GM10248 (cell line): ENCODE measurements at places on chromosomes 12 and 14.

DNA sequence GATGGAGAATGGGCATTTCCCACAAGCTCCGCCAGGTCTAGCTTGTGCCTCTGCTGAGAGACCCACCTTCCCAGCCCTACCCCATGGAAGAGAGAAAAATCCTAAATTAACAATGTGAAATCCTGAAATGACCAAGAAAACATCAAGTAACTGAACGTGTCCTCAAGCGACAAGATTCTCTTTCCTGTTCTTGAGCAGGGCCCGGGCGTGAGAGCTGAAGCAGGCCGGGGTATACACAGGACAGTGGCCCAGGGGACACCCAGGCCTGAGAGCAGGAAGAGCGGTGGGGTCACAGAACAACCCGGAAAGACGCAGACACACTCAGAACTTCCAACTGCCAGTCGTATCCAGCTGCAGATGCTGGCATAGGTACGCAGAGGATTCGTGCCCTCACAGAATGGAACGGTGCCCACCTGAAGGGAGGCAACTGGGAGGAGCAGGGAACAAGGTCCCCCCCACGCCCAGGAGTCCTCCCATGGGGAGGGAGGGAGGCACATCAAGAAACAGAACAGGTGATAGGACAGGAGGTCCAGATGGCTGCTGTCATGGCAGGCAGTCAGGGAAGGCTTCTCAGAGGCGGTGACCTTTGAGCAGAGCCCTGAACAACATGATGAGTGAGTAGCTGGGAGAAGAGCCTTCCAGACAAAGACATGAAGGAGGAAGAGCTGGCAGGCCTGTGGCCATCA, 9.1 kb downstream of the RIMBP2 start:
- no peak for DNase-seq

DNA sequence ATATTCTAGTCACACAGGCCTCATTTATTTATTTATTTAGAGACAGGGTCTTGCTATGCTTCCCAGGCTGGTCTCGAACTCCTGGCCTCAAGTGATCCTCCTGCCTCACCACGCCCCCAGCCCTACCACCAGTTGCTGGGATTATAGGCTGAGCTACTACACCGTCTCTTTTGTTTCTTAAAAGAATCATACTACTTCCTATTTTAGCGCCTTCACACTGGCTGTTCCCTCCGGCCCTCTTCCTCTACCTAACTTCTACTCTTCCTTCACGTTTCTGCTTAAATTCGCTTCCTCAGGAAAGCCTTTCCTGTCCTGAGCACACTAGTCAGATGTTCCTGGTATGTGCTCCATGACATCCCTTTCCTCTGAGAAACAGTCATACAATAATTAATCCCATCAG, 6.4 kb upstream of the MRPL42 start:
- DNase-seq, result no peak

DNA sequence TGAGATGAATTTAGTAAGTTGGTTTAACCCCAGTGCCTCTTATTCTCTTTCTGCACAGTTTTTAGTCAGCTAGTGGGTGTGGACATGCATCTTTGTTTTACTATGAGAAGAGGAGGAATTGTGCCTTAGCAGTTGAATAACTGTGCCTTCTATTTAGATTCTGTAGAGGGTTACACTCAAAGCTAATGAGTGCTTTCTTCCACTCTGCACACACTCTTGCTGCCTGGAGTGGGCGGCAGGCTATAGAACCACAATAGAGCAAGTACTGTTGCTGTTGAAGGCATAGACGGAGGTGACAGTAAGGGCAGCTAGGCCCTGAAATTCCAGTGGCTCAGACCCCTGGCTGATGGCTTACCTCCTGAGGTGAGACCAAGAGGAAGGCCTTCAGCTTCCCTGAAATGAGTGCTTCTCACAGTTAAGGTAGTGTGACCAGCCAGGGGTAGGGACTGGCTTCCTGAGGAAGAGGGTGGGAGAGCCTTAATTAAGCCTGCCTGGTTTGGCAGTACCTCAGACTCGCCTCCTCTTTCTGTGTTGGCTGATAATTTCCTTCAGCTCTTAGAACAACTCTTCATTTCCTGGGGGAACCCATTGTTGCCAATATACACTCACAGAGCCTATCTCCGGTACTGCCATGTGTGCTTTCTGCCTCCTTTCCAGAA, 24.7 kb downstream of the SUSD6 start:
- peak; percentile 35 for DNase-seq

DNA sequence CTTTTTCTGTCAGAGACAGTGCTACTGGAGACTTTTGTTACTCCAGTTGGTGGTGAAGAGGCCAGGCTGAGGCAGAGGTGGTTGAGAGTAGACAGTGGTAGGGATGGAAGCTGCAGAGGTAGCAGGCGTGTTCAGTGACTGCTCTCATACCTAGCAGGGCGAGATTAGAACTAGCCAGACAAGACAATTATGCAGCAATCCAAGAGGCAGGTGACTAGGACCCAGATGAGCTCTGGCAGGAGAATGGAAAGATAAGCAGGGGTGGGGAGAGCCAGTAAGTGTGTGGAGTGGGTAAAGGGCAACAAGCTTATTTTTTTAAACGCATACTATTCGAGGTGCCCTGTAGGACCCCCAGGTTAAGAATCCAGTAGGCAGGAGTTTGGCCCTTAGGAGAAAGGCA, 4.8 kb downstream of the PPP1R36 start:
- DNase-seq, result no peak

GRCh38 chr12:31325524-31325875, 450 bp downstream of the SINHCAF start:
- no peak for DNase-seq

DNA sequence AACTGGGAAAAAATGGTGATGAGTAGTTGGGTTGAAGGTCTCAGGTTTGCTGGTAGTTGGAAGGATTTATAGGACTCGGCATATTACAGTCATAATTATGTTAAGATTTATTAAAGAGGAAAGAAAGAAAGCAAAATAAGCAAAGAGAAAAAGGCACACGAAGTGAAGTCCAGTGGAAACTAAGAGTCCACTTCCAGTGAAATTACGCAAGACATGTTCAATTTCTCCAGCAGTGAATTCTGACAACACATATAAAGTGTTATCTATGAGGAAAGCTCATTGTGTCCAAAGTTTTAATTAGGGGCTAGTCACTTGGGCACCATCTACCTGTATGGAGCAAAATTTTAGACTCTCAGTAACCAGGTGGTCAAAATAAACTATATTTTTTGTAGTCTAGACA, 143.3 kb downstream of the CEP128 start:
- DNase-seq, result no peak

- DNase-seq, result no peak
Observed at GRCh38 chr12:32272465-32272864, 126.9 kb upstream of the FGD4 start.

DNA sequence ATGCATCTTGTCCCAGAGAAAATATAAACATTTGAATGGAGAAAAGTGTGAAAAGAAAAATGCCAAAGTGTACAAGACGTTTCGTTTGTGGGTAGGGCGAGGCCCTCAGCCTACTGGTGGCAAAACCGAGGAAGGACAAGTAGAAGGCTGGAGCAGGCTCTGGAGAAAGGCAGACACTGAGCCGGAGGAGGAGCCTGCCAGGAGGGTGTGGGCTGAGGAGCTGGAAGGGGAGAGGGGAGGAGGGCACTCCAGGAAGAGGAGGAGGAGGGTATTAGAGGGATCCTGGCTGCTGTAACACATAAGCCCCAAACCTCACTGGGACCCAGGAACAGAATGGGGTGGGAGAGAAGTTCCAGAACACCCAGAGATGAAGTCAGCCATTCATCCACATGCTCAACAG, 47.7 kb downstream of the CLMN start:
- DNase-seq, result no peak

DNA sequence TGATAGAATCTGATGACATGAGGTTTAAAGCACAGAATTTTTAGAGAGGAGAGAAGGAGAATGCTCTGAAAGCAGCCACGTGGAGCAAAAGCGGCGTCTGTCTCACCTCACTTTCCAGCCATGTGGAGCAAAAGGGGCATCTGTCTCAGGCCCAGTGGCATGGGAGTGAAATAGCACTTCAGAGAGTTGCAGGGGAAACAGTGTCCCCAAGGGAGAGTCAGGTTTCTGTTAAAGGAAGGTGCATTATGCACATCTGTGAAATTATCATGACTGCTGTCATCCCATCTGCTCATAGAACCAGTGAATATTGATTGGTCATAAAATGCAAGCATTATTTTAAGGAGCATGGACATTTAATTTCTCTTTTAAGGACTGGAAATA, 124.0 kb downstream of the BICD1 start:
- no peak for DNase-seq

DNA sequence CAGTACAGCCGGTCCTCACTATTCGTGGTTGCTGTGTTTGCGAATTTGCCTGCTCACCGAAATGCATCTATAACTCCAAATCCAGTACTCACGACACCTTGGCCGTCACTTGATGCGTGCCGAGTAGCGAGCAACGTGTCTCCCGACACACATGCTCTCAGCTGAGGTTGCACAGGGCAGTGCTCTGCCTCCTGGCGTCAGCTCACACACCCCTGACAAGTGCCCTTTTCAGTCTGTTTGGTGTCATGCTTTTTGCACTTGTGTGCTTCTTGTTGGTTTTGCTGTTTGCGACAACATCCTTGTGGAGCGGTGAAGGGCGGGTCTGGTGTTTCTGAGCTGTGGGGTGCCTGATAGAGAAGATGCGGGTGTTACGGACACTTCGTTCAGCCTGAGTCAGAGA, 110.4 kb upstream of the RFLNA start:
- DNase-seq, result no peak

GRCh38 chr14:91354979-91355685, 62.5 kb downstream of the CCDC88C start:
- peak; percentile 62 for DNase-seq

DNA sequence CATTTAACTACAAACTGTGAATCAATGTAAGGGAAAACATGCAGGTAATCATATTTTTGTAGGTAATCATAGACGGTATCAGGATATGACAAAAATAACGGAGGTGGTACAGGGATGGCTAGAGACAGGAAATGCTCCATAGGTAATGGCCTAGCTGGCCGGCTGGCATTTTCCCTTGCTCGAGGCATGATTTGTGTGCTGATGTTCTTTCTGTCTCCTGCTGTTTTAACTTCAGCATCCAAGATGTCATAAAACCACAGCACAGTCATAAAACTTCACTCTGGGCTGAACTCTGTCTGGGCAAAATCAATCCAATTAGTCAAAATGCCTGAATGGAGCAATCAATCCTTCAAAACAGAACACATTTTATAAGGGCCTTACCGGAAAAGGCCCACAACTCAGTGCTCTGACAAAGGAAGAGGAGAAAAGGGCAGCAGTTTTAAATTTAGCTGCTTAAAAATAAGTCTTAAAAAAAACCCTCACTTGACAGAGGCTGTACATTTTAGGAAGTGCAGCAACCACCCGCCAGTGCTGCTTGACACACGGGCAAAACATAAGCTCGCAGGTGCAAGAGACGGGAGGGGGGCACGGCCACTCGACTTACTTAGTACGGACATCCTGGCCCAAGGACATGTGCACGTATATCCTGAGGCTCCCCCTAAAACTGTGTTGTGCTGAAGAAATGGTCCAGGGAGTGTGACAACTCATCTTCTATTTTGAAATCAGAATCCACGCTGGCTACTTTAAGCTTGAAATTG, 40.5 kb upstream of the GPR68 start:
- DNase-seq, result no peak

DNA sequence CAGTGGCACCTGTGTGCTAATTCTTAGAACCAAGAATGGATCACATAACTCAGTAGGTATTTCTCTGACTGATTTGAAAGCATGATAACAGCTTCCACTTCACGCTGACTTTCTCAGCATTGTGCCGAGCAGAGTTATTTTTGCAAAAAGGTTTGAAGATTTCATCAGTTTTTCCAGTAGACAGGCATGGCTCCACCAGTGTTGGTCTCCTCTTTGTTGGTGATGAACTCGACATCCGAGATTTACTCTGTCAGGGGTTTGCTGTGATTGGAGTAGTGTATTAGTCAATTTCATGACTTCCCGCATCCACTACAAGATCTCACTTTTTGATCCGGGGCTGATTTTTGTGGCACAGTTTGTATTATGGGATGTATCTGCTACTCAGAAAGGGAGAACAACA, 85.3 kb downstream of the PRKCH start:
- DNase-seq, result no peak

- no peak for DNase-seq
Observed at GRCh38 chr12:25852792-25853191, 105.7 kb upstream of the RASSF8 start.

GRCh38 chr12:109800536-109800935, 32.7 kb downstream of the TRPV4 start:
- DNase-seq, result no peak

- no peak for DNase-seq
Observed at GRCh38 chr14:95686935-95687334, 709 bp downstream of the TCL1B start.

GRCh38 chr14:54772451-54772881, 130.2 kb downstream of the GCH1 start:
- no peak for DNase-seq

GRCh38 chr12:107903341-107904061, 129.0 kb downstream of the ASCL4 start:
- peak; percentile 90 for DNase-seq

GRCh38 chr12:71865166-71865713, 25.7 kb downstream of the TBC1D15 start:
- no peak for DNase-seq

GRCh38 chr12:12720052-12720451, 2.9 kb downstream of the CDKN1B start:
- DNase-seq, result no peak

- DNase-seq, result no peak
Observed at GRCh38 chr12:42255866-42256261, 17.8 kb upstream of the YAF2 start.

DNA sequence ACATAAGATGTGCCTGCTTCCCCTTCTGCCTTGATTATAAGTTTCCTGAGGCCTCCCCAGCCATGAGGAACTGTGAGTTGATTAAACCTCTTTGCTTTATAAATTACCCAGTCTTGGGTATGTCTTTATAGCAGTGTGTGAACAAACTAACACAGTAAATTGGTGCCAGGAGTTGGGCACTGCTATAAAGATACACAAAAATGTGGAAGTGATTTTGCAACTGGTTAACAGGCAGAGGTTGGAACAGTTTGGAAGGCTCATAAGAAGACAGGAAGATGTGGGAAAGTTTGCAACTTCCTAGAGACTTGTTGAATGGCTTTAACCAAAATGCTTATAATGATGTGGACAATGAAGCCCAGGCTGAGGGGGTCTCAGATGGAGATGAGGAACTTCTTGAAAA, 264.1 kb downstream of the DACT1 start:
- DNase-seq, result no peak

DNA sequence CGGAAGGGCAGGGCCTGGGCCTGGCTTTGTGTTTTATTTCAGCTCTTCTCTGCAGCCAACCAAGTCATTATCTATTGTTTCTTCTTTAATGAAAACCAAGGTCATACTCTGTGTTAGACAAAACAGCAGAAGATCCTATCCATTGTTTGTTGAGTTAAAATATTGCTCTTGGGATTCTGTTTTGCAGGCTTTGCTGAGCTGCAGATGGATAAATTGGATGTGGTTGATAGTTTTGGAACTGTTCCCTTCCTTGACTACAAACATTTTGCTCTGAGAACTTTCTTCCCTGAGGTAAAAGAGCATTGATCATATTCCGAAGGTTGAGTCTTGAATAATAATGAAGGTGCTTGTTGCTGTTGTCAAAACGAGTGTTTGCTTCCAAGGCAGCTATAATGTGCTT, 106.6 kb downstream of the PLXNC1 start:
- no peak for DNase-seq
